AG04450 (cell line): ENCODE measurements at places on chromosomes 1 and 21.

DNA sequence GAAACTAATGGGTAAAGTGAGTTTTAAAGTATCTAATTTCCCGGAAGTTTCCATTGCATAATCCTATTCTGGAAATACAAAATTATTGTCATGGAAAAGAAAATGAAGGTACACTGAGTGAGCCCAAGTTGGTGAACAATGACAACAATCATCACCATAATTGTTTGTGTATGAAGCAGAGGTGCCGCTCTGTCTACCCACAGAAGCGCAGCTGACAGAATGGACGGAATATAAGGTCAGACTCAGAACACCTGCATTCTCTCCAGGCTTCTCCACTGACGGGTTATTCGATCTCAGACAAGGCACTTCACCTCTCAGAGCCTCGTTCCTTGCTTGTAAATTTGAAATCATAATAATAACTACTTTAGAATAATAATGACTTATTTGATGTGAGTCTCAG lies 99.1 kb upstream of the NGF start:
- no peak for DNase-seq

DNA sequence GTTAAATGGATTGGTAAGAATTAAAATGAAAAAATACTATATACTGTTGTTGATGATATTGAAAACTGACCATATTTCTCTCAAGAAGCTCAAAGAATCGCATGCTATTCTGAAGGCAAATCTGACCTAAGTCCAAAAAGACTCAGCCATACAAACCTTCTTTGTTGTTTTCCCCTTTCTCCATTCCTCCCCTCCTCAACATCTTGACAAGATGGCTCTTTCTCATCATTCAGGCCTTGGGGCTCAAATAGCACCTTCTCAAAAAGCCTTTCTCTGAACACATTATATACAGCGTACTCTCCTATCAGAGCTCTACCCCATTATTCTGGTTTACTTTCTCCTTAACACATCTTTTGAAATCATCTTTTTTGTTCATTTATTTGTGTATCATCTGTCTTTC lies 17.2 kb downstream of the COLGALT2 start:
- no peak for DNase-seq

- no peak for DNase-seq
Measured at GRCh38 chr1:9892563-9893528, 17.2 kb downstream of the CTNNBIP1 start.

DNA sequence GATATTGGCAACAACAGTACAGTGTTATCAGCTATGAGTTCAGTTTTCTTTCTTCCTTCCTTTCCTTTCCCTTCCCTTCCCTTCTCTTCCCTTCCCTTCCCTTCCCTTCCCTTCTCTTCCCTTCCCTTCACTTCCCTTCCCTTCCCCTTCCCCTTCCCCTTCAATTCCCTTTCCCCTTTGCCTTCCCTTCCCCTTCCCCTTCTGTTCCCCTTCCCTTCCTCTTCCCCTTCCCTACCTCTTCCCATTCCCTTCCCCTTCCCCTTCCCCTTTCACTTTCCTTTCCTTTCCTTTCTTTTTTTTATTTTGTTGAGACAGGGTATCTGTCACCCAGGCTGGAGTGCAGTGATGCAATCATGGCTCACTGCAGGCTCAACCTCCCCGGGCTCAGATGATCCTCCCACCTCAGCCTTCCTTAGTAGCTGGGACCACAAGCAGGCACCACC lies 72.3 kb upstream of the CAPZB start:
- DNase-seq: no peak

- DNase-seq: no peak
Measured at GRCh38 chr1:1153874-1154273, 19.8 kb upstream of the TTLL10 start.

DNA sequence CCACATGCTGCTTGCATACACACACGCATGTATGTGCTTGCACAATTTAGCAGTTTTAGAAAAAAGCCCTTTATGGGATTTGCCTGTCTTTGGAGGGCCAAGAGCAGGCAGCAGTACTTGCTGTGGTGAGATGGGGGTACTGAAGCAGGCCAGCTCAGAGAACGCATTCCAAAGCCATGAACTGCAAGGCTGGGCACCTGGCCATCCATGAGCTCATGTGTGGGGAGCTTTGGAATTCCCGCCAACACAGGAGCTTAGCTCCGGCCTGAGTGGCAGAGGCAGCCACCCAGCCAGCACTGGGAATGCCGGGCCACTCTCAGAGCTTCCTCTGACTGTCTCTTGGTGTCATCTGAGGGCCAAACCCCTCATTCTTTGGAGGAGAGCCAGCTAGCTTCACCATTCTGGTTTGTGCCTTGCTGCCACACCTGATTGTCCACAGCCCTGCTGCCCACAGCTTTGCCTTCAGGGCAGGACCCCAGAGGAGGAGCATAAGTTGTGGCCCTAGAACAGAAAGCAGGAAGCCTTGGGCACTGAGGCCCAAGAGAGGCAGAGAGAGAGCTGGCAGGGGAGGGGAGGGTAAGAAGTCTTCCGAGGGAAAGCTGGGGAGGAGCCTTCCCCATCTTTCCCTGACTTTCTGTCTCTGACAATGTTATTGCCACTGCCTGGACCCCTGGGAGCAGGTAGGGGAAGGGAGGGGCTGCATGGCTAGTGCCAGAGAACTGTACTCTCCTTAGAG lies 92.1 kb upstream of the POU3F1 start:
- peak; percentile 96 for DNase-seq

- DNase-seq: peak; percentile 66
Measured at GRCh38 chr21:35303085-35303484, 254.0 kb upstream of the RUNX1 start.

DNA sequence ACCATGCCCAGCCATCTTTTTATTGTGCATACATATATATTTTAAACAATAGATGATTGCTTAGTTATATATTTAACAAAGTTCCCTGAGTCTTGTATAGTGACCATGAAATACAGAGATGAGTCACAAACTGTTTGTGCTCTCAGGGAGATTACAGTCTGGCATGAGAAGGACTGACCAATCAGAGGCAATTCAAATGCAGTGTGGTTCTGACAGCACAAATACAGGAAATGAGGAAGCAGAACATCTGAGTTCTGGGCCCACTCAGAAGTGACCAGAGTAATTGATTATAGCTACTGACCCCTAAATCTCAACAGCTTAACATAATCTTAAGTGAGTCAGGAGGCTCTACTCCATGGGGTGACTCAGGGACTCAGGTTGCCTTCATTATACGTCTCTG lies 534.5 kb downstream of the OMA1 start:
- no peak for DNase-seq

DNA sequence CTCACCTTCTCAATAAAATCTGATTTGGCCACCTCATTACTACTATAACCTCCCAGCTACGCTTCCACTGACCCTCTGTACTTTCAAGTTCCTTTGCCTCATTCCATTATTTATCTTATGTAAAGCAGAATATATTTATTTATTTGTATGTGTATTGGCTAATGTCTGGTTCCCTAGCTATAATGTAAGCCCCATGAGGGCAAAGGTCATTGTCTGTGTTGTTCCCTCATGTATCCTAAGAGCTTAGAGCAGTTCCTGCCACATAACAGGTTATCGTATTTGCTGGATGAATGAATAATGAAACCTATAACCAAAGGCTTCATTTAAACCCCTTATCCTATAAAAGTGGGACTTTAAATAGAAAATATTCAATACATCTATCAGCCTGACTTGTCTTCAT lies 77.9 kb upstream of the DPT start:
- DNase-seq: no peak

DNA sequence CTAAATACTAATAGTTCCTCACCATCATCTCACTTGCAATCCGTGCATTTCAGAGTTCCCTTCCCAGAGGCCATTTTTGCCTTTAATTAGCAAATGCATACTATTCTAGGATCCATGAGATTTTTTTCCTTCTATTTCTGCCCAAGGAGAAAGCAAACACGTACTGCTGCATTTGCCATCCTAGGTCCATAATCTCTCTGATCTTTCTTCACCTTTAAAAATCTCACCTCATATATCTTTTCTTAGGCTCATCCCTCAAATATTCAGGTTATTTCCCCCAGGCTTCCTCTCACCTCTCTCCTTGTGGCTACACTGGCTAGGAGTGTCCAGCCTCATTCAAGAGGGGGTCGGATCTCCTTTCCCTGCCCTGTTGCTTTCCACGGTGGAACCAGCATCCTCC lies 338.6 kb downstream of the SETD4 start:
- DNase-seq: no peak

DNA sequence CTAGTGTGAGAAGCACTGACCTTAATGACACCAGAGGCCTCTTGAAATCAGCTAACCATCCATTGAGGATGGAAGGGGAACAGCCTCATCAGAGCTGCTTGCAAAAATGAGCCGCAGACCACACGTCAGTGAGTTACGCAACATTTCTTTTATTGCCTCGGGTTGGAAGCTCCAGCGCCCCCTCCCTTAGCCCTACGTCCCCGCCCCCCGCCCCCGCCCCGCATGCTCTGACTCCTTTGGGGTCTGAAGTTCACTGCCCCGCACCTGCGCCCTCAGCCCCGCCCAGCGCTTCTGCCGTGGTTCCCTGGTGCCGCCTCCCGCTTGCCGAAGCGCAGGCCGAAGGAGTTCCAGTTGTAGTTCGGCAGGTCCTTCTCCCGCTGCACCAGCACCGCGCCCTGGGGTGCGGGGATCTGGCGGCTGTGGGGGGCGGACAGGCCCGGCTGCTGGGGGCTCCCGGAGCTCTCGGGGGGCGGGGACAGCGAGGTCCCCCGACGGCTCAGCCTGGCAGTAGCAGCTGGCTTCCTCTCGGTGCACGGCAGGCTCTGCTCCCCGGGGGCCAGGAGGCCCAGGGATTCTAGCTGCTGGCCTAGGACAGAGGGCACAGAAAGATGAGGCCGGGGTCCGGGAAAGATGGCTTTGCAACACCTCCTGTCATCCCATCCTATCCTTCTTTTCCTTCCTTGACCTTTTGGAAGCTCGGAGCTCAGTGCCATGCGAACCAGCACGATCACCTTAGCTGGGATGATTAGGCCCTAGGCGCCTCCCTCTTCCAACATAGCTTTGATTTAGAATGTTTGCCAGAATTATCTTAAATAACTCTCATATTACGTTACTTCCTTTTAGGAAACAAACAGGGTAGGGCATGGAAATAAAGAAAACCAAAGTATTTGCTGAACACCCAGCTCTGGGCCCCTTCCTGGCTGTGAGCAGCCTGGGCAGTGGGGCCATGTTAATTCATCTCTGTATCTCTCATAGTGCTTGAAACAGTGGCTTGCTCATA lies 5.8 kb downstream of the KISS1 start:
- no peak for DNase-seq

- DNase-seq: no peak
Measured at GRCh38 chr1:182041615-182042014, 19.9 kb downstream of the ZNF648 start.

- DNase-seq: peak; percentile 56
Measured at GRCh38 chr1:86156566-86157455, at the start of gene COL24A1. COL24A1 (minus strand) TSS chr1:86156772; CDS start chr1:86156396, 376 bp downstream.

GRCh38 chr1:67740543-67740942 lies 55.5 kb downstream of the GADD45A start:
- no peak for DNase-seq

GRCh38 chr1:241079047-241079446 lies 278.0 kb downstream of the RGS7 start:
- DNase-seq: no peak

DNA sequence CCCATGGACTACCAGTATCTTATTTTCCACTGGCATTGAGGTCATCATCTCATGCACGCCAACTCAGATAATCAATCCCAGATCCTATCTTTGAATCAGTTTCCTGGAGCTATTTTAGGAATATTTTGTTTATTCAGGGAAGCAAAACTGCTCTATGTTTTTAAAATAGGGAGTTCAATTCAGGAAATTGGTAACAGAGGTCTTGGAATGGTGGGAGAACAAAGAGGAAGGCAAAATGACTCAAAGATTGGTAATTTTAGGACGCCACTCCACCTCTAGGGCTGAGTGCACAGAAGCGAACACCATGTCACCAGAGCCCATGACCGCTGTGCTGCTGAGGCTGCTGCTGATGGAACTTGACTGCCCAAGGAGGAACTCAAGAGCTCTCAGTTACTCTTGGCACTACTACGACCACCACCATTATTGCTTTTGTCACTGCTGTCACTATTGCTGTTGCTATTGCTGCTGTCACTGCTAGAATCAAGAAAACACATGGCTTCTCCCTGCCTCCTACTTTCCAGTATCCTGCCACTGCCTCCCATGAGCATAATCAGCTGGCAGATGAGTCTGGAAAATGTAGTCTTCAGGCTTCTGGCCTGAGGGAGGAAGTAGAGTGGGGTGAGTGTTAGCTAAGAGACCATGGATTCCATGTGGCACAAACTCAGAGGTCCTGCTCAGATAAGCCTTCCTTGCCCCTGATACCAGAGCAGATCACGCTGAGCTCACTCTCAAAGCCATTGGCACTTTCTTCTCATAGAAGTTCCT lies 71.6 kb upstream of the CNIH3 start:
- no peak for DNase-seq

DNA sequence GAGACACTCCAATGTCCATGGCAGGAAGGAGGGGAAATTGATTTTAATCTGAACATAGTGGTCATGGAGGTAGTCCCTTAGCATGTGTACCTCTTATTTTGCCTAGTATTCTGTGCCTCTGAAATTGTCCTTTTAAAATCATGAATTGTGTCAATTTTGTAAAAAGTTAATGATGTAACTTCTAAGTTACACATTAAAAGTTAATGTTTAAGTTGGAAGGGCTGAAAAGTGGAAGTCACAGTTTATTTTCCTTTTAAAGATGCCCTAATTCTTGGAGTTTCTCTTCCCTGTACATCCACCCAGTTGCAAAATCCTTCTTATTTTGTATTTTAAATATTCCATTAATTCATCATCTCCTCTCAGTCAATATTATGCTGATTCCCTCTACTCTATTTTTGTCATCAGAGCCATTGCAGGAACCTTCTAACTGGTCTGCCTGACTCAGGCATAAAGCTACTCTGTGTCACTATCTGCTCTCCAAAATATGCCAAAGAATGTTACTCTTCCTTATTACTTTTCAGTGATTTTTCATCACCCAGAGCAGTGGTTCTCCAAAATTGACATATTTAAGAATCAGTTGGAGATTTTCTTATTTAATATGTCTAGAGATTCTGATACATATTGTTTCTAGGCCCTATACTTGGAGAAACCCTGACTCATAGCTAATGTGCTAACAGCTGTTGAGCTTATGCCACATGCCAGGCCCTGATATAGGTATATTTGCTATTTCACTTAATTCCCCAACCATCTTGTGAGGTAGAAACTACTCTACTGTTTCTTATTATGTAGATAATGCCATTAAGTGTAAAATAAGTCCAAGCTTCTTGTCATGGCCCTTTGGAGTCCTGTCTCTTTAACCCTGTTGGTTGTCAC lies 5.1 kb downstream of the HOOK1 start:
- DNase-seq: no peak

DNA sequence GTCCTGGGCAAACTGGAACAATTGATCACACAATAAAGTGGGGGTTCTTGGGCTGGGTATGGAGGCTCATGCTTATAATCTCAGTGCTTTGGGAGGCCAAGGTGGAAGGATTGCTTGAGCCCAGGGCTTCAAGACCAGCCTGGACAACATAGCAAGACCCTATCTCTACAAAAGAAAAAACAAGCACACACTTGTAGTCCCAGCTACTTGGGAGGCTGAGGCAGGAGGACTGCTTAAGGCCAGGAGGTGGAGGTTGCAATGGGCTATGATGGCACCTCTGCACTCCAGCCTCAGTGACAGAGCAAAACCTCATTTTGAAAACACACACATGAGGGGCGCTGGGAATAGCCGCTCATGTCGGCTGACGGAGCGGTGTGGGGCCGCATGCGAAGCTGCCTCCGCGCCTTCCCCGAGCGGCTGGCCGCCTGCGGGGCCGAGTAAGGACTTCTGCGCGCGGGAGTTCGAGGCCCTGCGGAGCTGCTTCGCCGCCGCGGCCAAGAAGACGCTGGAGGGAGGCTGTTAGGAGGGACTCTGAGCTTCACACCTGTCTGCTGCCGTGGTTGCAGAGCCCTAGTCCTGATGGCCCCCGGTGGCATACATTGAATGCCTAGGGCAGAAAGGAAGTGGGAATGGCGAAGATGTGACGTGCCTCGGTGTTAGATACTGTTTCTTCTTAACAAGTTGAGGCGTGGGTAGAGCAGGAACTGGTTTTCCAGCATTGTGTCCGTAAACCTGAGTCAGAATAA lies 59.5 kb downstream of the ACBD3 start:
- no peak for DNase-seq
